ENCODE measurements at places on chromosomes 5 and 9.

GRCh38 chr9:121658166-121658565, 6.7 kb downstream of the DAB2IP start:
- no peak for DNase-seq

DNA sequence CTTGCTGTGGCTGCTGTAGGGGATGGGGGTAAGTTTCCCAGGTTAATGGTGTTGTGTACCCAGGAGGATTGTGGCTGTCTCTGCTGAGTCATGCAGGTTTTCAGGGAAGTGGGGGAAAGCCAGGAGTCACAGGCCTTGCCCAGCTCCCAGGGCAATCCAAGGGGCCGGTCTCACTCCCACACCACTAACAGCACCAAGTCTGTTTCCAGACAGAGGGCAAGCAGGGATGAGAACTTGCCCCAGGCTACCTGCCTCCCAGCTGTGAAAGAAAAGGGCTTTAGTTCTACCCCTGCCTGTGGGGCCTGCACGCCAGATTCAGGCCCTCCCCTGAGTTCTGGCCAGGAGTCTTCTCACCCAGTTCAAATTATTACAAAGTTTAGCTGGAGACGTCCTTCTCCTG, 579.8 kb upstream of the ST8SIA4 start:
- no peak for DNase-seq

DNA sequence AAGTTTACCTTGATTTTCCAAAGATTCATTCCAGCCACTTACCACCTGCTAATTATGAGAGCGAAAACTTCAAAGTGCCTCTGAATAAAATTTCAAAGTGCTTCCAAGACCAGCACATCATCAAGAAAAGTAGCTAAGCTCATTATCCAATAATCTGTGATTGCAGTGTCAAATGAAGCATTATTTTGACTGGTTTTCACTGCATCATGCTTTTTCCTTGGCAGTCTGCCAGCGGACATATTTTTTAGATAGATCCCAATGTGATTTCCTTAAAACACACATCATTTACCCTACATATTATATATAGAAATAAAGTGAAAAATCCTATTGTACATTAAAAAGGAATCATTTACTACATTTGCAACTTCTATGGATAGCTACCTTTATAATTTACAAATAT, 508.6 kb upstream of the FAM174A start:
- DNase-seq = no peak

DNA sequence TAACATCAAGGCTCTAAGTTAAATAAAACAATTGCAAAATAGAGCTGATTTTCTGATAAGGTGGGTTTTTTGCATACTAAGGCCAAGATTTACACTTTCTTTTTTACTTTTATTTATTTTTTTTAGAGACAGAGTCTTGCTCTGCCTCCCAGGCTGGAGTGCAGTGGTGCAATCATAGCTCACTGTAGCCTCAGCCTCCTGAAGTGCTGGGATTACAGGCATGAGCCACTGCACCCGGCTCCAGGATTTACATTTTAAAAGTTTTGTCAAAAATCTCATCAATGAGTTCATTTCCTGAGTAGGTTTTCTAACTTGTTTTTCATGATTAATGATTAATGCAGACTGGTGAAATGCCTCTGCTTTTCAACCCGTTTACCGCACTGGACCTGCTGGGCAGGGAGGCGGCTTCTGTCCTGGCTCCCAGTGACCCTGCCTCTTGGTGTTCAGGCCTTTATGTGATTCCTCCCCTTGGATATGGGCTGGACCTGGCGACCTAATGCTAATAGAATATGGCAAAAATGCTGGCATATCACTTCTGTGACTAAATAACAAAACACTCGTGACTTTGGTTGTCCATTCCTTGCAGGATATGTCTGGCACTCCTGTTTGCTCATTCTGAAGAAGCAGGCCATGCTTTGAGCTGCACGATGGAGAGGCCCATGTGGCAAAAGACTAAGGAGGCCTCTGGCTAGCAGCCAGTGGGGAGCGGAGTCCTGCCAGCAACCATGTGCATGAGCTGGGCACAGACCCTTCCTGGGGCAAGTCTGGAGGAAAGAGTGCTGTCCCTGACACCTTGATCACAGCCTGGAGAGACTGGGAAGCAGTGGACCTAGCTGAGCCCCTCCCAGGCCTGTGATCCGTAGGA, 72.2 kb upstream of the PTCH1 start:
- DNase-seq = no peak

- DNase-seq = no peak
Observed at GRCh38 chr5:43469671-43470391, 13.8 kb downstream of the TMEM267 start.

DNA sequence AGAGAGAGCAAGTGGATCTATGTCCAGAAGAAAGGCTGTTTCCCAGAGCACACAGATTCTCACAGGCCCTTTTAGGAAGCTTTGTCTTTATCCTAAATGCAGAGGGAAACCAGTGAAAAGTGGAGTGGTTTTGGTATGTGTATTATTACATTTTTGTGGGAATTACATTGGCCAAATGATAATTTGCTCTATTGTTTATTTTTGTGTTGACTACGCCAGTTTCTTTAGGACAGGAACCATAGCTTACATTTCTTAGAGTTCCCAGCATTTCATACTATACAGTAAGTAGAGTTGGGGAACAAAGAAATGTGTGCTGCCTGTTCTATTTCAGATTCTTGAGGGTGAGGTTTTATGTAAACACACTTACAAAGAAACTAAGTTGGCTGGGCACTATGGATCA, 29.4 kb upstream of the SPATA31D4 start:
- no peak for DNase-seq

All from hippocampal formation (tissue), 2 donors.